ENCODE measurements at places on chromosomes 12 and 14.
A peak's percentile ranks its signal among the peaks of the same experiment; 100 is the strongest.

GRCh38 chr12:65810036-65810435, 14.2 kb upstream of the HMGA2 start:
- DNase-seq, result no peak

DNA sequence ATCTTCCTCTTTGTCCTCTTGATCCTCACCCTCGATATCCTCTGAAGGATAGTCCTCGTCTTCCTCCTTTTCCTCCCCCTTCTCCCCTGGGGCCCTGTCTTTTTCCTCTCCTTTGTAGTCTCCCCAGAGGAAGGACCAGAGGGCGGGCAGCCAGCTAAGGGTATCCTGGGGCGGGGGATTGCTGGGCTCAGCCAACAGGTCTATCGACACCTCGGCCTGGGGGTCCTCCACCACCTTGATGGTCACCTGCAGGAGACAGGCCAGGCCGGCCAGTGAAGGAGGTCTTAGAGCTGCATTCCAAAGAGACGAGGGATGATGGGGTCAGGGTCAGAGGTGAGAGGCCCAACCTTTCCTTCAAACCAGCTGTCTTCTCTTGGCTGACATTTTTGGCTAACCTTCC, 16.2 kb downstream of the ISM2 start:
- no peak for DNase-seq

DNA sequence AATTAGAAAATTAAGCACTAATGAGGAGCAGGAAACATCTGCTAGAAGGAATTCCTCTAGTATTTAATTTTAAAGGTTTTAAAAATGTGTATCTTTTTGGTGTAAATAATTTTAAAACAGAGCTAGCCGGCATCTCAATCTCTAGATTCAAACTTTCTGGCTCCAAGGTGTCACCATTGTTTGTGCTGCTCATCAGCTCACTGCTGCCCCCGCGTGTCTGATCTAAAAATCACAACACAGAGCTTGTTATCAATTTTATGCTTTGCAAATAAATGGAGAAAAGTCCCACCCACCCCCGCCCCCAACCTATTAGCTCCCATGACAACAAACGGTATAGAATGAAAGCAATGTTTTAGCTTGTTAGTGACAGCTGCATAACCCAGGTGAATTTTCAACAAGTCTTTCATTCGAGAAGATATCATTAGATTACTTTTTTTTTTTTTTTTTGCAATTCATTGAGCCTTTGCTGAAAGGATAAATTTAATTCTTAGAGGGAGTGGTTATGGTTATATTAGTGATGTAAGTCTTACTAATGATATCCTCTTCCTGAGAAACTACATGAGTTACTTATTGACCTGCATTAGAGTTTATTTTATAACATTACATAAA, 11.3 kb upstream of the ABHD12B start:
- no peak for DNase-seq

GRCh38 chr12:124625867-124626675, 58.7 kb upstream of the NCOR2 start:
- DNase-seq, result no peak

DNA sequence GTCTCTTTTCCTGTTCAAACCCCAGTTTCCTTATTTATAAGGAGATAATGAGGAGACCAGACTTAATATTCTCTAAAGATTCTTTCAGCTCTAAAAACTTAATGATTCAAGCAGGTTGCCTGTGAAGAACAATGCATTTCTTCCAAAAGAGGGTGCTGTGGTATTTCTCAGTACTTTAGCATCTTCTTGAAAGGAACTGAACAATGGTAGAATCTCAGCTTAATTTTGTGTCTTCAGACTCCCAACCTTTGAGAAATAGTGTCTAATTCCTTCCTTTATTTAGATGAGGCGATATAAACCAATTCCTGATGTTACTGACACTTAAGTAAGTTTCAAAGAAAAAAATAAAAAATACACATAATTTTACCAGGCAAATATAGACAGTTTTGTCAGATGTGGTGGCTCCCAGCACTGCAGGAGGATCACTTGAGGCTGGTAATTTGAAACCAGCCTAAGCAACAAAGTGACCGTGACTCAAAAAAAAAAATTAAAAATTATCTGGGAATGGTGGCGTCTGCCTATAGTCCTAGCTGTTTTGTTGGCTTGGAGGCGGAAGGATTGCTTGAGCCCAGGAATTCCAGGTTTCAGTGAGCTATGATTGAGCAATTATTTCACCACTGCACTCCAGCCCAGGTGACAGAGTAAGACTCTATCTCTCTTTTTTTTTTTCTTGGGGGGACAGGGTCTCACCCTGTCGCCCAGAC, 76.9 kb upstream of the PSMA6 start:
- DNase-seq, result no peak

DNA sequence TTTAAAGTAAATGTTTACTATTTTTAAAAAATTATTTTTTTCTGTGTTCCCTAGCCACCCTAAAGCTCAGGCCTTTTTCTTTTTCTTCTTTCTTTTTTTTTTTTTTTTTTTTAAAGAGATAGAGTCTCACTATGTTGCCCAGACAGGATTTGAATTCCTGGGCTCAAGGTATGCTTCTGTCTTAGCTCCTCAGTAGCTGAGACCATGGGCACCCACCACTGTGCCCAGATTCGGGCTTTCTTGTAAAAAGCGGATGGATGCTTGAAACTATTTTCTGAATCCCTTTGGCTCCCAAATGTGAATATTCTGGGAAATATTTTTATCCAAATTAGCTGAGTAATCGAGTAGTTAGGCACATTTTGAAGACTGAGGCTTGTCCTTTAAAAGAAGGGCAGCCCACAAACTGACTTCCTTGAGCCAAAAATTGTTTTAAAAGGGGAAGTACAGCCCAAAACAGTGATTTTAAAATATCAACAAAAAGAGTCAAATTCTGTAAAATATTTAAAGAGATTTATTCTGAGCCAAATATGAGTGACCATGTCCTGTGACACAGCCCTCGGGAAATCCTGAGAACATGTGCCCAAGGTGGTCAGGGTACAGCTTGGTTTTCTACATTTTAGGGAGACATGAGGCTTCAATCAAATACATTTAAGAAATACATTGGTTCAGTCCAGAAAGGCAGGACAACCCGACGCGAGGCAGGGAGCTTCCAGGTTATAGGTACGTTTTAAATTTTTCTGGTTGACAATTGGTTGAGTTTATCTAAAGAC, 28.8 kb upstream of the HIGD1C start:
- DNase-seq, result peak; percentile 70
